Hepatocyte (in vitro differentiated cells): ENCODE measurements at places on chromosomes 1 and 21. TPM values are rescaled to one million over a fixed set of nuclear protein-coding genes. Genes with fewer than 3 reads are reported as not detected.

GRCh38 chr1:99525331-99525730, 120.6 kb upstream of the PALMD start:
- no peaks in the 10 kb centered on the region for H3K36me3 ChIP-seq
- no peaks in the 10 kb centered on the region for H3K27me3 ChIP-seq
- H3K4me3 ChIP-seq, result no peak overlapping the region
- no peaks in the 10 kb centered on the region for H3K4me1 ChIP-seq

DNA sequence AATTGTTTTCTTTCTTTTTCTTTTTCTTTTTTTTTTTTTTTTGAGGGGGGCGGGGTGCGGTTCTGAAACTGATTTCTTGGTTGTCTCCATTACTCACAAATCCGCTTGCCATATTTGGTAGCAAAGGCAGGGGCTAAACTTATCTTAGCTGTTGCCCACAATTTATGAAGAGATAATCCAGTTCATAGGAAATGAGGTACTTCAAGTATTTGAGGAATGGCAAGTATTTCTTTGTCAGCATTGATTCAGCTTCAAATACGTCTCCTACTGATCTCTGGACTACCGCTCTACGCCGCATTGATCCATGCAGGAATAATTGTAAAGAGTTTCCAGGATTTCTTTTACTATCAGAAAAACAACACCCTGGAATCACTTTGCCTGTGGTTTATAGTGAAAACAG, 289.2 kb upstream of the DPYD start:
- no peaks in the 10 kb centered on the region for H3K36me3 ChIP-seq
- no peak overlapping the region for H3K4me3 ChIP-seq
- no peak for DNase-seq
- no peaks in the 10 kb centered on the region for H3K4me1 ChIP-seq
- no peak overlapping the region for H3K27ac ChIP-seq

GRCh38 chr1:41722184-41722583, 196.5 kb downstream of the HIVEP3 start:
- no peaks in the 10 kb centered on the region for H3K4me1 ChIP-seq
- H3K36me3 ChIP-seq, result no peaks in the 10 kb centered on the region
- H3K27ac ChIP-seq, result no peak overlapping the region

- no peaks in the 10 kb centered on the region for H3K27me3 ChIP-seq
- H3K4me1 ChIP-seq, result peaks cover 28% of the 10 kb centered on the region
- H3K36me3 ChIP-seq, result no peaks in the 10 kb centered on the region
- H3K4me3 ChIP-seq, result peak within 1 kb of the TSS; percentile 50
Measured at GRCh38 chr1:159924791-159925718, at the start of gene TAGLN2. Gene TAGLN2 (minus strand): TSS chr1:159925507. CDS start chr1:159920509, 4,998 bp downstream.

GRCh38 chr1:172178886-172179285, 241.6 kb upstream of the C1orf105 start:
- H3K36me3 ChIP-seq, result no peaks in the 10 kb centered on the region
- no peaks in the 10 kb centered on the region for H3K27me3 ChIP-seq
- H3K4me3 ChIP-seq, result no peak overlapping the region
- peak; percentile 23 for DNase-seq
- peaks cover 44% of the 10 kb centered on the region for H3K4me1 ChIP-seq

GRCh38 chr21:33196941-33197374, 32.8 kb upstream of the IFNAR2 start:
- H3K27ac ChIP-seq, result no peak overlapping the region
- no peaks in the 10 kb centered on the region for H3K27me3 ChIP-seq
- no peaks in the 10 kb centered on the region for H3K36me3 ChIP-seq
- no peak overlapping the region for H3K4me3 ChIP-seq

DNA sequence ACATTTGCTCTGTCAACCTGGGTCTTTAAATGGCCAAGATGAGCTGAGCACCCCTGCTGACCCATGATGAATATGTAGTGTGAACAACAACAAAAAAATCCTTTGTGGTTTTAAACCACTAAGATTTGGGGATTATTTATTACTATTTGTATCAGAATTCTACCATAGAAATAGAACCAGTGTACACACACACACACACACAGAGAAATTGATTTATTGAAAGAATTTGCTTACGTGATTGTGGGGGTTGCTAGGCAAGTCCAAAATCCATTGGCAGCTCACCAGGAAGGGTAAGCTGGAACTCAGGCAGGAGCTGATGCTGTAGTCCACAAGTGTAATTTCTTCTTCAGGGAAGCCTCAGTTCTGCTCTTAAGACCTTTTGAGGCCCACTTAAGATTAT, 82.5 kb upstream of the MAP1LC3C start:
- H3K36me3 ChIP-seq, result no peaks in the 10 kb centered on the region
- no peak overlapping the region for H3K27ac ChIP-seq
- no peaks in the 10 kb centered on the region for H3K27me3 ChIP-seq

DNA sequence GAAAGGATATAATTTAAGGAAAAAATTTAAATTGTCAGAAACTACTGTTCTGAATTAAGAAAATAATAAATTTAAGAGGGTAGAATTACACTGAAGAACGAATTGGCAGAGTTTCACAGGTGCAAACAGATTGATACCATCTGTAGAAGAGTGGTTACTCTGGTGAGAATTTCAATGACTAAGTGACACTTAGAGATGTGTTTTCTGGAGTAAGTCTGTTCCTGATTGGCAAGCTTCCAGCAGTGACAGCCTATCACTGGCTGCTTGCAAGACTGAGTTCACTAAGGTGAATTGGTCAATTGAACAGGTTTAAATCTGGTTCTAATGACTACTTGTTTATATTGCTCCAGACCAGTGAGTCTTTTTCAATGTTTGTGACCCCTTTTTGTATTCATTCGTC, 838.2 kb upstream of the RGS18 start:
- no peaks in the 10 kb centered on the region for H3K4me1 ChIP-seq
- DNase-seq, result no peak
- no peak overlapping the region for H3K4me3 ChIP-seq
- no peaks in the 10 kb centered on the region for H3K27me3 ChIP-seq
- no peak overlapping the region for H3K27ac ChIP-seq

DNA sequence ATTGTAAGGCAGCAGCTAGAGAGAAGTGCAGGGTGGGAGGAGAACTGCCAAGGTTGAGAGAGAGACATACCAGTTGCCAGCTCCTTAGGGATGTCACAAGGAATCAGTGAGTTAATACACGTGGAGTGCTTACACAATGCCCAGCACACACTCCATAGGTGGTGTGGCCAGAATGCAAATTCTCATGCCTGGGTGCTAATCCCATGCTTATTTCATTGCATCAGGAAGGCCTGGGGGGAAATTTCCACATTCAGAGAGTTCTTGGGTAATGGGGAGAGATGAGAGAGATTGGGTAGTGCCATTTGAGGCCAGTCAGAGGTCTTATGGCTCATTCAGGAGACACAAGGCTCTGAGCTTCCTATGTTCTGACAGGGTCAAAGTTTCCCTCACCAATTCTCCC, 38.7 kb downstream of the GJA5 start:
- H3K4me3 ChIP-seq, result no peak overlapping the region
- H3K27ac ChIP-seq, result no peak overlapping the region
- no peaks in the 10 kb centered on the region for H3K36me3 ChIP-seq
- H3K27me3 ChIP-seq, result no peaks in the 10 kb centered on the region
- DNase-seq, result peak; percentile 23

DNA sequence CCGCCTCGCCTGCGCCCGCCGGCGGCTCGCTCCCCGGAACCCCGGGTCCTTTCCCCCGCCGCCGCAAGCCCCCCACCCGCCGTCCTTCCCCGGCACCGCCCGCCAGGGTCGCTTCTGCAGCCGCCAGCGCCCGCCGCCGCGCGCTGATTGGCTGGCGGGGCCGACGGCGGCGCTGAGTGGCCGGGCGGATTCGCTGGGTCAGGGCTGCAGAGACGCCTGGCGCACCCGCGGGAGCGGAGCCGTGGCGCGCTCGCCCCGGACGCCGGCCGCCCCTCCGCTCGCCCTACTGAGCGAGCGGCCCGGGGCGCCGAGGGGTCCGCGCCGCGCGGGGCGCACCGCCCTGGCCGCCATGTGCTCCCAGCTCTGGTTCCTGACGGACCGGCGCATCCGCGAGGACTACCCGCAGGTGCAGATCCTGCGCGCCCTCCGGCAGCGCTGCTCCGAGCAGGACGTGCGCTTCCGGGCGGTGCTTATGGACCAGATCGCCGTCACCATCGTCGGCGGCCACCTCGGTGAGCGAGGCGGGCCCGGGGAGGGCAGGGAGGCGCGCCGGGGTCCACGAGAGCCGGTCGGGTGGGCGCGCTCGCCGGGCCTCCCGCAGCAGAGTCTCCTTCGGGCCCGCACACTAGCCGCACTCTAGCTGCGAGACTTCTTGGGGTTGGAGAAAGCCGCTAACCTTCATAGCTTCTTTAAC, at the start of gene RIMKLA:
Gene RIMKLA, plus strand, starts transcription at position 207 of the 694 bp plus-strand sequence. Its CDS starts 143 bp downstream, at position 350.
- DNase-seq, result peak; percentile 73
- H3K27me3 ChIP-seq, result peaks cover 43% of the 10 kb centered on the region

BTBD8 gene
- 6.0 and 6.1 TPM in 2 replicates for total RNA-seq

RNF186 gene
- total RNA-seq, result 0.93 and 1.4 TPM in 2 replicates
